ENCODE measurements at places on chromosomes 1 and 21. TPM values are rescaled to one million over a fixed set of nuclear protein-coding genes. Genes with fewer than 3 reads are reported as not detected.

The TFF3 gene
- not detected for total RNA-seq

The SNAP47 gene
- total RNA-seq = 33.7 TPM

The KRTAP12-2 gene
- not detected for total RNA-seq

The SPATA1 gene
- total RNA-seq = 1.1 TPM

The KCND3 gene
- not detected for total RNA-seq

The CCDC30 gene
- 0.53 TPM for total RNA-seq

The CDK18 gene
- 0.13 TPM for total RNA-seq

The NES gene
- total RNA-seq = 287 TPM

The NASP gene
- 112 TPM for total RNA-seq

The SLFNL1 gene
- total RNA-seq = 0.27 TPM

The TMEM183A gene
- 126 TPM for total RNA-seq

The ADAMTS1 gene
- total RNA-seq = 144 TPM

The GNG4 gene
- not detected for total RNA-seq

The TBX19 gene
- 1.0 TPM for total RNA-seq

The INSRR gene
- not detected for total RNA-seq

The AMY1C gene
- not detected for total RNA-seq

The SLC30A2 gene
- not detected for total RNA-seq

The CFHR5 gene
- total RNA-seq = not detected

The COL16A1 gene
- total RNA-seq = 0.93 TPM
